COLO829 (cell line): ENCODE measurements at places on chromosomes 4 and X.

GRCh38 chr4:106409901-106410889, 41.6 kb upstream of the GIMD1 start:
- DNase-seq: no peak

DNA sequence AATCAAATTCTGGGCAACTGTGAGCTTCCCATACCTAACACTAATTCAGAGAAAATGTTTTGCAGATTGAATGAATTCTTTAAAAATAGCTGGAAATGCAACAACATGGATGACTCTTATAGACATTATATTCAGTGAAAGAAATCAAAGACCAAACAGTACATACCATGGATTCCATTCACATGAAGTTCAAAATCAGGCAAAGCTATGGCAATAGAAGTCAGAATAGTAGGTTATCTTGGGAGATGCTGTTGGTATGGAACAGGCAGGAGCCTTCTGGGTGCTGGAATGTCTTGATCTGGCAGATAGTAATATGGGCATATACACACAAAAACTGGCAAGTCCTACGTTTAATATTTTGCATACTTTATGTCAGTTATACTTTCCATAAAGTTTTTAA, 25.5 kb upstream of the CBLL2 start:
- no peak for DNase-seq

GRCh38 chr4:97587912-97588311, 555.4 kb downstream of the STPG2 start:
- DNase-seq: no peak

GRCh38 chr4:158015241-158015640, 157.6 kb downstream of the GASK1B start:
- DNase-seq: no peak

DNA sequence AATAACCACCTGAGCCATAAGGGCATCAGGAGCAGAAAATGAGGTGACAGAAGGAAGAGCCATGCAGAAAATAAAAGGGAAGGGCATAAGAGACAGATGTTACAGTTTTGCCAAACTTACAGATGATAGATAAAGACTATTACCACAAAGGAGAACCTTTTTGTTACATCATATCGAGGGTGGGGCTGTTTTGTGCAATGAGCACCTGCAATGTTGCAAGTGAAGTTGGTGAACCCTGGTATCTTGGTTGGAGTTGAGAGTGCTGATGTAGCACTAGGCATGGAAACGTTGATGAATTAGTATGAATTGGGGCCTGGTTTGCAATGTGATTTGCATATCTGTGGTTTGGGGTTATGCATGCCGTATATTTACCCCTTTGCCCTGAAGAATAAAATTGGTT, 119.8 kb upstream of the TEX13D start:
- DNase-seq: no peak
